ENCODE measurements at places on chromosomes 3 and 15. TPM values are rescaled to one million over a fixed set of nuclear protein-coding genes. Genes with fewer than 3 reads are reported as not detected.

XCR1 gene
- total RNA-seq, result not detected

DNA sequence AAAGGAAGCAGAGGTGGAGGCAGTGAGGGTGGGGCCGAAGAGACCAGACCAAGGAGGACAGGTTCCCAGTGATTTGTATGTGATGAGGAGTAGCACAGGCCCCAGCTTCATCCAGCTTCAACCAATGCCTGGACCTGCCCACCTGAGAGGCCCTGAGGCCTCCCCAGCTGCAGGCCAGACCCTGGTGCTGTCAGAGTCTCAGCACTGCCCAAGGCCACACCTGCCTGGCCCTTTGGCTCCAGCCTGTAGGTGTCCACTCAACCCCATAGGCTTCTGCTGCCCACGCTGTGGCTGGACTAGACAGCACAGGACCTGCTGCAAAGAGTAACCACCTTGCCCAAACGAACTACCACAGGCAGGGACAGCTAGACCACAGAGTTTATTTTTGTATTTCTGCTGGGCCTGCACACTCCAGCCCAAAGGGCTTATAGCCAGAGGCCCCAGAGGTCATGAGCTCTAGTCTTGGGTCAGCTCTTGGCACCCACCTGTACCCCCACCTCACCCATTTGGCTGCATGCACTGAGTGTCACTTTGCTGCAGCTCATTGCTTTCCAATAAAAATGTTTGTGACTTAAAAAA lies 81.9 kb upstream of the CDV3 start:
- DNase-seq, result no peak

DNA sequence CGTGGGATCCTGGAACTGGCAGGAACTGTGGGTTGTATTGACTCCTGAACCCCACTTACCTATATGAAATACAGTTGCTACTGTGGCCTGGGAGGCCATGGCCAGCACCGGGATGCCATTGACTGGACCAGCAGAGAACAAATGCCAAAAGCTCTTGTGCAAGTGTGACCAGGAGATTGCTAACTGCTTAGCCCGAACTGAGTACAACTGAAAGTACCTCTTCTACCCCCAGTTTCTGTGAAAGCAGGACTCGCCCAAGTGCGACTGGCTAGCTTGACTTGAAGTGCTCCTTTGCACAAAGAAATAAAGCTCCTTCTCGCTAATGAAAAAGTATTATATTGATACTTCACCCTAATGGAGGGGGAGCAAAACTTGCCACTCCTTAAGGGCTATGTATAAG lies 101.3 kb upstream of the ATP11B start:
- no peak for DNase-seq

GRCh38 chr3:33678073-33678472 lies 40.0 kb downstream of the CLASP2 start:
- DNase-seq, result no peak

TSEN2 gene
- 13.1 TPM for total RNA-seq

DNA sequence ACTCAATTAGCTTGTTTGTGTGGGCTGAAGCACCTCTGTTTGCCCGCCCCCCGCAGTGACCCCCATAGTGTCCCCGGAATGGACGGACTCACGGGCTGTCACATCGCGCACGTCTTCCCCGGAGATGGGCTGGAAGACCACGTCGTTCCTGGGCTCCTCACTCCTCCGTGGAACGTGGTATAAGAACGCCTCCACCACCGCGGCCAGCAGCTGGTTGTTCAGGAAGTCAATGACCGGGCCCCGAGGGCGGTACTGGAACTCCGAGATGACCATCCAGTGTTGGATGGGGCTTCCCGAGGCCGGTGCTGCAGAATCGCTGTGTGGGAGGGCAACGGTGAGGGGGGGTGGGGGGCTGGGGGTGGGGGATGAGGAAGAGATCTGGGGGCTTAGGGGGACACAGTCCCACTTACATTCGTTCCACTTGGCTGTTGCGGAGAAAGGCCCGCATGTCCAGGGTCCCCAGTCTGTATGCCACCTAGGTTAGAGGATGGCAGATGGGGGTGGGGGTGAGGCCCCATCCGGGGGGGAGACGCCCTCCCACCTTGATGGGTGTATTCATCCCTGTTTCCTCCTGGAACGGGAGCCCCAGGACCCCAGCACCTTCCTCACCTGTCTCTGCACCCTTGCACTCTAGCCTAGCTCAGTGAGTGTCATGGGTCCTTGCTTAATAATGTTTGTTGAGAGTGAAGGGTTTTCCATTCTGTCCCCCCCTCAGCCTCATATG lies 30.2 kb downstream of the MUC20 start:
- no peak for DNase-seq

DNA sequence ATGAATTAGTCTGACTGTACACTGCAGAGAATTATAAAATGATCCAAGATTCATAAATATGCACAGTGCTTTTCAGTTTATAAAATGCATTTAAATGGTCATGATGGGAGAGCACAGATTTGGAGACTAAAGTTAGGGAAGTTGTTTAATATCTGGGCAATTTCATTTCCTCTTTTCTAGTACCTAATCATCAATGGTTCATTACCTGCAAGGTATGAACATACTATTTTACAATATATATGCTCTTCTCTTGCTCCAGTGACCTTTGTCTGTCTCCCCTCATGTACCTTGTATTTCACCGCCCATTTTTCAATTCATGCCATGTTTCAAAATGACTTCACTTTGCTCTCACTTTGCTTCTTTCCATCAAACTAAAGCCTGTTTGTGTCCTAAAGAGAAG lies 114.5 kb downstream of the SUCNR1 start:
- no peak for DNase-seq

- no peak for DNase-seq
Measured at GRCh38 chr3:170027233-170028102, 10.3 kb upstream of the GPR160 start.

STARD5 gene
- 3.7 TPM for total RNA-seq

GRCh38 chr15:22961762-22962161 lies 18.4 kb downstream of the CYFIP1 start:
- no peak for DNase-seq

MFGE8 gene
- 798 TPM for total RNA-seq

GRCh38 chr15:67544475-67544874 lies 2.0 kb downstream of the MAP2K5 start:
- DNase-seq, result no peak
